ENCODE measurements at places on chromosomes 11 and 22.

DNA sequence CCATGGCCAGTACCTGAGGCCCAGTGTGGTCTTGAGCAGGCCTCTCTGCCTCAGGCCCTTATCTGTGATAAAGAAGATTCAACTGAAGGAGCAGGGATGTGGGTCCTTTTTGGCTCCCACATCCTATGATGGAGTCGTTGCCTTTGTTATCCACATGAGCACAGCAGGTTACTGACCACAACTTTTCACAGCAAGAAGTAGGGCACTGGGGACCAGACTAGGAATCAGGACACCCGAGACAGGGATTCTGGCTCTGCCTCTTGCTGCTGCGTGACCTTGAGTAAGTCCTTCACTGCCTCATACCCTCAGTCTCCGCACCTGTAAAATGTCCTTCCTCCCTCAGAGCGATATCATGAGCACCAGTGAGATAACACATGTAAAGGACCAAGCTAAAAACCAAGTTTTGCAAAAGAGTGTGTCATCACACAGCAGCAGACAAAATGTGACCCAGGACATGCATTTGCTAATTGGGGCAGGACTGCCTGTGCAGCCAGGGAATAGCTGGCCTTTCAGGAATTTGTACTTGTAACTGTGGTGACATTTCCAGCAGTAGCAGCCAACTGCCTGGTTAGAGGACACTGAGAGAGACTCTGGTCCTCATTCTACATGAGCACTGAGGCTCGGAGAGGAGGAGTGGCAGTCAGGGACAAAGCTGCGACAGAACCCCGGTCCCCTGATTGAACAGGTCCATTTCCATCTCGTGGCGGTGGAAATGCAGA is 13.2 kb upstream of the SMIM35 start:
- no peak for DNase-seq

GRCh38 chr11:72471005-72471898 is 36.9 kb upstream of the CLPB start:
- DNase-seq, result peak; percentile 88

DNA sequence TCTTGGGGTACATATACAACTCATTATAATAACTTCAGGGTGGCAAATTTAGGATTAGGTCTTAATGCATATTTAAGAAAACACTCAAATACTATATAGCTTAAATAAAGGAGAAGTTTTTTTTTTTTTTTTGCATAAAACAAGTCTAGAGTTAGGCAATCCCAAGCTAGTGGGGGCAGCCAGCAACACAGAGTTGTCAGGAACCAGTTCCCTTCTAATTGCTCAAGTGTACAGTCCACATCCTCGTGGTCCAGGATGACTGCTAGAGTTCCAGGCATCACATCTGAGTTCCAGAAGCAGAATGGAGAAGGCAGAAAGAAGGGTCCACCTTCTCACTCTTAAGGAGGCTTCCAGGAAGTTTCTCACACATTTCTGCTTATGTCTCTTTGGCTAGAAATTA is 261.9 kb upstream of the PLET1 start:
- DNase-seq, result peak; percentile 31

- DNase-seq, result no peak
These were observed 304.7 kb downstream of the NELL1 start for GRCh38 chr11:20973940-20974559.

DNA sequence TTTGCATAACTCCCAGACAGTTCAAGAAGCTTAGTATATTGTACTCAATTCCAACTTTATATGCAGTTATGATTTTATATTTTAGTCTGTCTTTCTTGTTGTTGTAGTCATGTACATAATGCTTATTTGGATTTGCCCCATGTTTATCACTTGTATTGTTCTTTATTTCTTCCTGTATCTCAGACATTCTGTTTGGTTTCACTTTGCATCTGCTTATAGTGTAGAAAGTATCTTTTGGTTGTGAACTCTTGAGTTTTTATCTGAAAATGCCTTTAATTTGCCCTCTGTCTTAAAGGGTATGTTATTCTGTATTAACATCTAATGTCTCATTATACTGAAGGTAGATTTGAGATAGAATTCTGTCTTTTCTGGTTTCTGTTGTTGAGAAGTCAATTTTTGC is 275.4 kb downstream of the DYNC2H1 start:
- DNase-seq, result no peak

GRCh38 chr22:34688825-34689224 is 377.1 kb upstream of the ISX start:
- no peak for DNase-seq

DNA sequence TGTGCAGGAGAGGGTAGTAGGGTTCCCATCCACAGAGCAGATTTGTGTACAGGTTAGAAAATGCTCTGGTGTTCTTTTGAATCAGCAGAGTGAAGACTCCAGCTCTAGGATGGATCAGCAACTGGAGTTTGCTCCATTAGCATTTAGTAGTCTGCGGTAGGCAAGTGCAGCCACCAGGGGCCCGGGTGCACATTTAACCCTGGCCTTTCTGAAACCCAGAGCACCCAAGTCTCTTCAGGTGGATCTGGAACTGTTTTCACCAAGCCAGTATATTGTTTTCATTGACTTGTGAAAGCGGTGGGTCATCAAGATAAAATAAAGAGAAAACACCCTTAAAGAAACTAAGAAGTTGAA is 100.8 kb upstream of the CLPB start:
- no peak for DNase-seq

DNA sequence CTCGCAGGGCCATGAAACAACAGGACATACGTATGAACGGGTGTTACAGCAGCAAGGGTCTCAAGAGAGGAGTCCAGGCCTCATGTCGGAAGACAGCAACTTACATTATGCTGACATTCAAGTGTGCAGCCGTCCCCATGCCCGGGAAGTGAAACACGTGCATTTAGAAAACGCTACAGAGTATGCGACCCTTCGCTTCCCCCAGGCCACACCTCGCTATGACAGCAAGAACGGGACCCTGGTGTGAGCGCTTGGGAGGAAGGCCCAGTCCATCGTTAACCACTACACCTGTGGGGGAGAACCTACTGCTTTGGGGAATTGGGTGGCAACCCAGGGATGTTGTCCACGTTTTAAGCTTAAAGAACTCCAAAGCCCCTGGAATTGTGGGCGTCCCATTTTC is 7.2 kb downstream of the C11orf52 start:
- DNase-seq, result no peak

- no peak for DNase-seq
These were observed 155.7 kb downstream of the CWF19L2 start for GRCh38 chr11:107301878-107302277.

GRCh38 chr22:23278883-23279675 is 98.8 kb downstream of the BCR start:
- DNase-seq, result no peak

- no peak for DNase-seq
These were observed 6.5 kb downstream of the THYN1 start for GRCh38 chr11:134246678-134247077.

DNA sequence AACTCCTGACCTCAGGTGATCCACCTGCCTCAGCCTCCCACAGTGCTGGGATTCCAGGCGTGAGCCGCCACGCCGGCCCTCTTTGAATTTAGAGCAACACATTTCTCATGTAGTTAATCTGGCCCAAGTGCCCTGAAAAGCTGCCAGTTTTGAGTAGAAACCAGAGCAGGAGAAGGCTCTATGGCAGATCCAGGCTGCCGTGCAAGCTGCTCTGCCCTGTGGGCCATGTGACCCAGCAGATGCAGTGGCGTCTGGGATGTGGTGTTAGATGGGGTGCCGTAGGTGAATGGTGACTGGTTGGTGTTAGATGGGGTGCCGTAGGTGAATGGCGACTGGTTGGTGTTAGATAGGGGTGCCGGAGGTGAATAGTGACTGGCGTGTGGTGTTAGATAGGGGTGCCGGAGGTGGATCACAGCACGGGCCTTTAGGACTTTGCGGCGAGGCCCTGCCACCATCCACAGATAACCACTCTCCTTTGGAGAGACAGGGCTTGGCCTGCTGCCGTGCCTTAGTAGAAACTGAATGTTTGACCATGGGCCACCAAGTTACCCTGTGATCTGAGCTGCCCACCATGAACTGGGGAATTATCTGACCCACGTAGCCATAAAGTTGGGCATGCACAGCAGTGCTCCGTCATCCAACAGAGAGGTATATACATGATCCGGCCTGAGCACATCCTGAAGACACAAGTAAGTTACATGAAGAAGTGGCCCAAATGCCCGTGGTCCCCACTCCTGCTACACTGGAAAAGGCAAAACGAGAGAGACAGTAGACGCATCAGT is 32.7 kb downstream of the ASCL2 start:
- DNase-seq, result no peak

GRCh38 chr11:3143136-3143880 is 21.8 kb downstream of the OSBPL5 start:
- DNase-seq, result no peak

DNA sequence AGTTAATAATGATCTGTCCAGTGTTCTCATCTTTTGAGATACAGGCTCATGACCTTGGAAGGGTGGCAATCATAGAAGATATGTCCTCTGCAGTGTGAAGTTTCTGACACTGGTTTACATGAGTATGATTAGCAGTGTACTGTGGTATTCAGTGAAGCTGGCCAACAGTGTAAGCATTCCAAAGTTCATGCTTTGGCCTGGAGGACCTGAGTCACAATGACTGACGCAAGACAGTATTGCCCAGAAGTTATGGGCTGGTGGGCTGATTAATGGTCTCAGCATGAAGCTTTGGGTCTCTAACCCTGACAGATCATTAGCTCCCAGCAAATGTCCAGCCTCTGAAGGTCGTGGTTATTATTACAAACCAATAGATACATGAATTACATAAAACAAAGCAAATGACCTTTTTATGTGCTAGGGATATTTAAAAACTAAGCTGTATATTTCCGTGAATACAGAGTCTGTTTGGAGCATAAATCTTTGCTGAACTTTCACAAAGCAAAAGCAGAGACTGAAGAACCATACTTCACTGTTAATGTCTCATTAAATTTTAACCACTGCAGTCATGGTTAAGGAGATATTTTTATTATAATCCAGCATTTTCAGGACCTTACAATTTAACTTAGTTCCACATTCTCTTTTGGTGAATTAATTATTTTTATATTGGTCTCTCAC is 28.3 kb upstream of the USP47 start:
- DNase-seq, result no peak

GRCh38 chr11:1077417-1078119 is 2.9 kb downstream of the MUC2 start:
- no peak for DNase-seq

GRCh38 chr22:33958741-33959140 is 38.5 kb upstream of the LARGE1 start:
- DNase-seq, result no peak

DNA sequence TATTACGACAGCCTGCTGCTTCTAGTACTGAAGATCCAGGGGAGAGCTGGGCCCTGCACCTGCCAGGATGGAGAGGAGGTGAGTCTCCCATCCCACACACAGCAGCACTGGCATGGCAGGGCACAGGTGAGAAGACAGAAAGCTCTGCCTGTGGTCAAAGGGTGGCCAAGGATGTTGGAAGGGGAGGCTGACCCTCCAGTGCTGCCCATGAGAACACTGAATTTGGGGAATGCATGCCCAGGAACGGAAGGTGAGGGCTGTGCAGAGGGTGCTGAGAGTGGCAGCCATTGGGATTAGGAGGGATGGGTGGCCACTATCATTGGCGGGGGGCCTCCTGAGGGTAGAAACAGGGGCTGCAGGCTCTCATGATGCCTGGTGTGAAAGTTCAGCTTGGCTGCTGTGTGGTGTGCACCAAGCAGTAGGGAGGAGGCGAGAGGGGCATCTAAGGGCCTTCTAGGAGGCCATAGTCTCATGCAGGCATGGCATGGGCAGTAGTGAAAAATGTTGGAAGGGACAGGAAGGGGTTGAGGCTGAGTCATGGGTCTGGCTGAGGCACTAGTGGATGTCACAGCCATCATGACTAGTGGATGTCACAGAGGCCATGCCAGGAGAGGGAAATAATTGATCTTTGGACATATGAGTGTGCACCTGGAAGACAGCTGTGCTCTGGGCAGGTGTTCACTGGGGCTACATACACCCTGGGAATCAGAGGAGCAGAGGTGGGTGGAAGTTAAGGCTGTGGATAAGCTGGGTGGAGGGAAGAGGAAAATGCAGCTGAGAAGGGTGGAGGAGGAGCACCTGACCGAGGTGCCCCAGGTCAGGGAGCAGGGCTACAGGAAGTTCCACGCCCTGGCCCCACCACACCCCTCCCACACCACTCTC is 2.5 kb upstream of the LRRC74B start:
- no peak for DNase-seq

- no peak for DNase-seq
These were observed 155.2 kb downstream of the TRIM29 start for GRCh38 chr11:119982517-119983239.

- DNase-seq, result no peak
These were observed 20.1 kb downstream of the SUN2 start for GRCh38 chr22:38735465-38736256.

DNA sequence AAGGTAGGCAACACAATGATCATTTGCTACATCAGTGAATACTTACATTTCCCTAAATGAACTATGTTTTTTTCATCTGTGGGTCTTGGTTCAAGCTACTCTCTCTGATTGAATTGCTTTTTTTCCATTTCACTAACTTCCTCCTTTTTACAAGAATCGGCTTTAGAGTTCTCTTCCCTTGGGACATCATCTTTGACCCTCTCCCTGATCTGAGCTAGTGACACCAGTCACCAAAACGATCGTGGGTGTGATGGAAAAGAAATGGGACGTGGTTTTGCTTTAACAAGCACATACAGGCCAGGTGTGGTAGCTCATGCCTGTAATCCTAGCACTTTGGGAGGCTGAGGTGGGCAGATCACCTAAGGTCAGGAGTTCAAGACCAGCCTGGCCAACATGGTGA is 129.9 kb downstream of the WT1 start:
- DNase-seq, result no peak

GRCh38 chr11:93741882-93742226 is 382 bp downstream of the C11orf54 start:
- no peak for DNase-seq

DNA sequence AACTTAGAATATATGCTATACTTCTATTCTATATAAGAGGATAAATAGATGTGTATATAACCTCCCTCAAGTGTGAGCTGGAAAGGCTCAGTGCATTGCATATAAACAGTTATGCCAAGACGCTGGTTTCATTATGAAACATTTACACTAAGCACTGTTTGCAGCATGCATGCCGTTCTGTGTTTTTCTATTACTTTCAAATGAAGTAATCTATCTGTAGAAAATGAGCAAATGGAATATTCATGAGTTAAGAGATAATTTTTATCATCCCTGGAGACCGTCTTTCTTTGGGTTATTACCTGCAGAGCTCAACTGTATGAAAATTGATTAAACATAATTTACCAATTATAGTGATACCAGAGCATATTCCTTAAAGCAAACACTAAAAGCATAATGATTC is 925.7 kb upstream of the CCDC90B start:
- no peak for DNase-seq

DNA sequence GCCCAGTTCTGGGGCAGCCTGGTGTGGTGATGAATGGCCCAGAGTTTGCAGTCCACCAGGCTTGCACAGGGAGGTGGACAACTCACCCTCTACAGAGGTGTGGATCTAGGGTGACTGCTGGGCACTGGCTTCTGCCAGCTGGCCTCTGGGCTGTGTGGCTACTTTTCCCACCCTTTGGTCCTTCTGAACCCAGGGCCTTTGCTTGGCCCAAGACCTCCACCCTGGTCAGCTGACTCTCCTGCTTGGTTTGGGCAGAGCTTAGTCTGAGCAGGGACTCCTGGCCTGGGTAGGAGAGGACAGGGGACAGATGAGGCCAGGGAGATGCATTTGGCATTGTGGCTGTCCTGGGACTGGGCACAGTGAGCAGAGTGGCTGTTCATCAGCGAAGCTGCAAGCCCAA is 83.0 kb upstream of the SHANK2 start:
- no peak for DNase-seq

Data from hematopoietic multipotent progenitor cell treated with erythropoietin and hydrocortisone succinate and interleukin-3 and kit ligand, for 4 days (in vitro differentiated cells).